ENCODE measurements at places on chromosomes 3 and 15.

- DNase-seq = no peak
These were observed 5.6 kb upstream of the ZNF80 start for GRCh38 chr3:114242947-114243346.

GRCh38 chr3:126017362-126017761, 48.4 kb downstream of the ROPN1B start:
- no peak for DNase-seq

GRCh38 chr3:120560304-120561250, 35.6 kb upstream of the NDUFB4 start:
- DNase-seq = no peak

GRCh38 chr15:96042734-96043224, 287.7 kb upstream of the NR2F2 start:
- no peak for DNase-seq

DNA sequence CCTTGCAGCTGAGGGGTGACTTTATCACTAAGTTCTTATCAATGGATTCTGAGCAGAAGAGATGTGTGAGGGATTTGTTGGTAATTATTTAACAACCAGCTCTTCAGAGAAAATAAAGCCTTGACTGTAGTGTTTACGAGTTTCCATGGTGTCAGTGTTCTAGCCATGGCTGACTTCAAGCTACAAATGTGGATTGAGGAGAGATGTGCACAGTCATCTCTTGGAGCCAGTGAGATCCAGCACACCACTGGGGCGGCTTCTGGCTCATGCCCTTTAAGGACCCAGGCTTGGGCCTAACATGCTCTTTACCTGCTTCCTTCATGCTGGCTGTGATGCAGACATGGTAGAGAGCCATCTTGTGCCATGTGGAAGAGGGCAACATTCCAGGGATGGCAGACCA, 145.6 kb upstream of the MRPS22 start:
- no peak for DNase-seq

GRCh38 chr3:83426300-83426699, 1532.5 kb upstream of the CADM2 start:
- no peak for DNase-seq

Measured in SK-N-MC (cell line).